Activated T-helper 2 cell treated with anti-CD3 and anti-CD28 coated beads, Interferon-gamma antibody, Interleukin-2, Interleukin-4, amounts not matched to agents 10 μg/mL and 5 μg/mL and 100 μg/mL, durations not matched to agents 14 hours and 24 hours and 36 hours (primary cell): ENCODE measurements at places on chromosomes 11 and 22. TPM values are rescaled to one million over a fixed set of nuclear protein-coding genes. Genes with fewer than 3 reads are reported as not detected.

- H3K4me1 ChIP-seq = no peaks in the 10 kb centered on the region
- no peaks in the 10 kb centered on the region for H3K36me3 ChIP-seq
- no peak for DNase-seq
- H3K27ac ChIP-seq = no peak overlapping the region
- no peaks in the 10 kb centered on the region for H3K27me3 ChIP-seq
Measured at GRCh38 chr11:15525582-15525981, 410.9 kb downstream of the INSC start.

GRCh38 chr11:42593441-42593840, 718.4 kb upstream of the API5 start:
- H3K4me3 ChIP-seq = no peak overlapping the region
- no peaks in the 10 kb centered on the region for H3K4me1 ChIP-seq
- H3K27me3 ChIP-seq = no peaks in the 10 kb centered on the region
- DNase-seq = no peak
- no peak overlapping the region for H3K27ac ChIP-seq
- no peaks in the 10 kb centered on the region for H3K36me3 ChIP-seq

DNA sequence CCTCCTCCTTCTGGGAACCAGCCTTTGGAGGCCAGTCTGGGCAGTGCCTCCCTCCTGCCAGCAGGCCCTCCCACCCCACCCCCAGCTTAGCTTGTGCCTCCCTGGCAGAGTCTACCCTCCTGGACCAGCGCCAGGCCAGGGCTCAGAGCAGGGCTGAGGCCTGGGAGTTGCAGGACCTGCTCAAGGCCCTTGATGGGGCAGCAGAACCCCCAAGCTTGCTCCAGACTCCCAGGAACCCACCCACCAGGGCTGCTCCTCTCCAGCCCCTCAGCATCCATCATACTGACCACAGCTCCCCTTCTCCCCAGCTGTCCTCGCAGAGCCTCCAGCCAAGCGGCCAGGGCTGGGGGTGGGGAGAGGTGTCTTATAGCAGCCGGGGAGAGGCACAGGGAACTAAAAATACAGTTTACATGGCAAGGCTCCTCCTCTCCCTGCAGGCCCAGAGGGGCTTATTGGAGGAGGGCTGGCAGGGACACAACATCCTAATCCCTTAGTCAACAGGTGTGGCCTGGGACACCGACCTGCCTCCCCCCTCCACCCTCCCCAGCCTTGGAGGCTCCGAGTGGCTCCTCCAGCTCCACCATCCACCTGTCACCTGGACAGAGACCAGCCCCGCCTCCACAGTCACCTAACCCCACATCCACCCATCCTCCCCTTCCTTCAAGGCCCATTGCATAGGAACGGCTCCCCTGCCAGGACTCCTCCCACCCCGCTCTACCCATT, 5.2 kb upstream of the MB start:
- H3K27me3 ChIP-seq = peaks cover 14% of the 10 kb centered on the region
- peaks cover 4% of the 10 kb centered on the region for H3K4me1 ChIP-seq
- no peak overlapping the region for H3K4me3 ChIP-seq
- H3K36me3 ChIP-seq = no peaks in the 10 kb centered on the region

SLC22A6 gene
- total RNA-seq = not detected in 2 replicates

GRCh38 chr11:7154881-7155361, 66.1 kb downstream of the RBMXL2 start:
- H3K27me3 ChIP-seq = peaks cover 3% of the 10 kb centered on the region
- H3K27ac ChIP-seq = no peak overlapping the region
- H3K4me3 ChIP-seq = no peak overlapping the region
- DNase-seq = no peak
- peaks cover 13% of the 10 kb centered on the region for H3K4me1 ChIP-seq

DNA sequence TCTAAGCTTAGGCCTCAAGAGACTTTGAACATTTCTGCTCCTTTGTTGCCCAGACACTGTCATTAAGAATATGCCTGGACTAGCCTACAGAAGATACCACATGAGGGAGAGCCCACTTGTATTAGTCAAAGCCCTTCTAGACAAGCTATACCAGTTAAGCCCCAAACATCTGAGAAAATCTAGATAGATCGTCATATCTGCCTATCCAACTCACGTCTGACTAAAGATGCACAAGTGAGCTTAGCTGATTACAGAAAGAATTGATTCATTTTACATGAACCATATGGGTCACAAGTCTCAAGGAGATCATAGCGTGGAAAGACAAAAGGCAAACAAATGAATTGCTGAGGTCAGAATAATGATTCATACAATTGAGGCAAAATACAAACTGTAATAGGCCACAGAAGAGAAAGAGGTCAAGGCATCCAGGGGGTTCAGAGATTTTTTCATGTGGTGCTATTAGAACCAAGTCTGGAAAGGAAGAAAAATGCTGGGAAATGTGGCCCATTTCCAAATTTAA, 1155.5 kb upstream of the TENM4 start:
- DNase-seq = no peak
- H3K27me3 ChIP-seq = no peaks in the 10 kb centered on the region
- H3K4me1 ChIP-seq = no peaks in the 10 kb centered on the region
- no peaks in the 10 kb centered on the region for H3K36me3 ChIP-seq
- no peak overlapping the region for H3K4me3 ChIP-seq
- no peak overlapping the region for H3K27ac ChIP-seq

DNA sequence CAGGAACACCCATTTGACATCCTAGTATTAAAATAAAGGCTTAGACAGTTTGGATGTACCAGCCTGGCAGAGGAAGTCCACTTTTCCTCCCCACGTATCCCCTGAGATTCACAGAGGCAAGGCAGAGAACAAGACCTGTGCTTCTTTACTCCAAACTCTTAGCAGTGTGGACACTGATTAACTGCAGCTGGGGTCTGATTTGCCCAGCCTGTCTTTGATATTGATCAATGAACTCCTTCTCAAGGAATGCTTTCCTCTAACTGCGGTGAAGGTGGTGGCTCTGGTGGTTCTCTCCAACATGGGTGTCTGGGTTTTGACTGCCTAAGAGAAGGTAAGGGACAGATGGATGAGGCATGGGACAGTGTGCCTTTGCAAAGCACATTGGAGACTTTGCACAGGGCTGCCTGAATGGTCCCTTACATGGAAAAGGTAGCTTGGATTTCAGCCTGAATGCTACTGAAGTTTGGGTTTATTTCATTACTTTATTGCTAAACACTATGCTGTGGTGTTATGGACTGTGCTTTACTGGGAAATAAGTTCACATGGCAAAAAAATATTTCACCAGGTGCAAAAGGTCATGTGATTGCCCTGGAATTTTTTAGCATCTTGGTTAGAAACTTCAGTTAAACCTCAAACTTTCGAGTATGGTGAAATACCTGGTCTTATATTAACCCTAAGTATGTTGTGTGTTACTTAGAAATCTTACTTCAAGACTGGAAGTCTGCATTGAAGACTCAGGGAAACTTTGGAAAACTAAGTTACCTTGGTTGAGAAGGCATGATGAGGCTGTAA, 1.8 kb downstream of the GAS2 start:
- H3K4me3 ChIP-seq = no peak overlapping the region
- peaks cover 60% of the 10 kb centered on the region for H3K27me3 ChIP-seq
- peaks cover 22% of the 10 kb centered on the region for H3K4me1 ChIP-seq
- no peaks in the 10 kb centered on the region for H3K36me3 ChIP-seq
- DNase-seq = no peak

VPREB3 gene
- 0.55 TPM in 1 of 2 replicates, not detected in the other for total RNA-seq

DNA sequence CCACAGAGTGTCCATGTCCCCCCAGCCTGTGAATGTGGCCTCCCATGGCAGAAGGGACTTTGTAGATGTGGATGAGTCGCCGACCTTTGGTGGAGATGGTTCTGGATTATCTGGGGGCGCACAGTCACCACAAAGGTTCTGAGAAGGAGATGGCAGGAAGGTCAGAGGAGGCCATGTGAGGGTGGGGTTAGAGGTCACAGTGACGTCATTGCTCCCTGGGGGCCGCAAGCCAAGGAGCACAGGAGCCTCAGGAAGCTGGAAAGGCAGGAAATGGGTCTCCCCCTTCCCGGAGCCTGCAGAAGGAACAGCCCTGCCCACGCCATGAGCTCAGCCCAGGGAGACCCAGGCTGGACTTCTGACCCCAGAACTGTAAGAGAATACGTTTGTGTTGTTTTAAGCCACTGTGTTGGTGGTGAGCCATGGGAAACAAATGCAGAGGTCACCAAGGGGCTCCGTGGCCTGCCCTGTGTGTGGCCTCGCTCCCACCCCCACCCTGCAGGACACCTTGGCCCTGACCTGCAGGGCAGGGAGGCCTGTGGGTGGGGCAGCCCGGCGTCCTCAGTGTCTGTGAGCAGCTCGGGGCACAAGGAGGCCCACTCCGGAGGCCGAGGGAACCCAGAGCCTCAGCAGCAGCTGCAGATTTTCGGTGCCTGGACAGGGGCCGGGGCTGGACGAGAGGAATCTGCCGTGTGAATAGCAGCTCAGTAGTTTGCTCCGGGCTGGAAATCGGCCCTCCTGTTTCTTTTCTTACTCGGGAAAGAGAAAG, 32.1 kb downstream of the GRAMD4 start:
- peaks cover 21% of the 10 kb centered on the region for H3K36me3 ChIP-seq
- peak overlapping the region; percentile 63 for H3K4me3 ChIP-seq
- peak overlapping the region; percentile 90 for H3K27ac ChIP-seq
- no peaks in the 10 kb centered on the region for H3K27me3 ChIP-seq
- peaks cover 35% of the 10 kb centered on the region for H3K4me1 ChIP-seq

DNA sequence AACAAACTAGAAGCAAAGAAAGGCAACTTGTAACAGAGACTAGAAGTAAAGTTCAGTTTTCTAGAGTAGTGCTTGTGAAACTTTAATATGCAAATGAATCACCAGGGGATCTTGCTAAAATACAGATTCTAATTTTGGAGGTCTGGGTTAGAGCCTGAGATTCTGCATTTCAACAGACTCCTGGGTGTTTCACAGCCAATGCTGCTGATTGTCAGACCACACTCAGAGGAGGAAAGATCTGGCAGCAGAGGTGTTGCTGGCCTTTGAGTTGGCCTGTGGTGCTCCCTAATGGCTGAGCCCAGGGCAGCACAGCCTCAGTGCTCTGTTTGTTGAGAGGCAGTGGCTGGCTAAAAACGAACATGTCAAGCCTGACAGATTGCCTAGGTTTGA, 5.4 kb downstream of the CRY2 start:
- peaks cover 19% of the 10 kb centered on the region for H3K36me3 ChIP-seq
- H3K27me3 ChIP-seq = no peaks in the 10 kb centered on the region
- H3K4me1 ChIP-seq = peaks cover 24% of the 10 kb centered on the region

RIC3 gene
- 2.3 and 3.2 TPM in 2 replicates for total RNA-seq

CENPM gene
- total RNA-seq = 58.6 and 59.3 TPM in 2 replicates

C11orf97 gene
- total RNA-seq = not detected in 2 replicates

GRCh38 chr11:113048820-113049768, 87.9 kb downstream of the NCAM1 start:
- no peaks in the 10 kb centered on the region for H3K4me1 ChIP-seq
- no peaks in the 10 kb centered on the region for H3K36me3 ChIP-seq
- H3K27ac ChIP-seq = no peak overlapping the region
- H3K27me3 ChIP-seq = no peaks in the 10 kb centered on the region

MOGAT2 gene
- total RNA-seq = not detected in 2 replicates

XBP1 gene
- total RNA-seq = 146 and 152 TPM in 2 replicates

DNA sequence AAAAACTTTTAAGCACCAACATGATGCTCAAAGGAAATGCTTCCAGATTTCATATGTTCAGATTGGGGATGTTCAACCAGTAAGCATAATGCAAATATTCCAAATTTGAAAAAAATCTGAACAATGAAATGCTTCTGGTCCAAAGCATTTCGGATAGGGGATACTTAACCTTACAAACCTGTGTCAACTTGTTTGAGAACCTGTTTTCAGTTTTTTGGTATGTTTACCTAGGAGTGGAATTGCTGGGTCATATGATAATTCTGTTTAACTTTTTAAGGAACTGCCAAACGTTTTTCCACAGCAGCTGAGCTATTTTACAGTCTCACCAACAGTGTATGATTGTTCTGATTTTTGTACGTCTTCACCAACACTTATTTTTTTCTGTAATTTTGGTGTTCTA, 23.7 kb downstream of the FAR1 start:
- H3K27me3 ChIP-seq = no peaks in the 10 kb centered on the region
- H3K4me3 ChIP-seq = no peak overlapping the region
- H3K27ac ChIP-seq = no peak overlapping the region
- DNase-seq = no peak

DNA sequence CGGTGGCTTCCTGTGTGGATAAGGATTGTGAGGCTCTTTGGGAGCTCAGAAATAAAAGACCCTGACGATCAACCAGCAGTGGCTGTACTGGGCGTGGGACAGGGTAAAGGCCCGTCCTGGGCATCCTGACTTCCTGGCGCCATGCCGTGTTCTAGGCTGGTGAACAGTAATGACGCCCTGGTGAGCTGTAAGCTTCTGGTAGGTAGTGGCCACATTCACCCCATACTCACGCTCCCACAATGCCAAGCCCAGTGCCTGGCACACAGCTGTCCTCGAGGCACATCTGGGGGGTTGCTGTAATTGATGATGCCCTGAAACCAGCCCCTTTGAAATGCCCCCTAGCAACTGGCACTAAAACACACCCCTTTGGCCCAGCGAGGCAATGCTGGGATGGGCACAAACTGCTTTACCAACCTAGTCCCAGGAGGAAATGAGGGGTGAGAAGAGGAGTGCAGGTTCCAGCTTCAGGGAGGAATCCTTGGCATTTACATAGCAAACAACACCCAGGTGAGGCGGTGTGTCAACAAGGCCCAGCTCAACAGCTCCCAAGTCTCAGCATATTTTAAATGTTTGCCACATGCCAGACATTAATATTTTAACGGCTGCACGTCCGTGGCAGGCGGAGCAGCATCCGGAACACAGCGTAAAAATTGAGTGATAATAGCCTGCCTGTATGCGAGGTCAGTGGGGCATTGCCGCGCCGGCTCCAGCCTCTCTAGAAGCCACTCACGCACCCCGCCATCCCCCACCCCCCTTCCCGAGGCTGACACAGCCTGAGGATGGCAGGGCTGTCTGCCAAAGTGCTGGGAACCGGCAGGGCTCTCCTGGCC, 79.3 kb downstream of the DSCAML1 start:
- no peaks in the 10 kb centered on the region for H3K36me3 ChIP-seq
- H3K4me3 ChIP-seq = no peak overlapping the region
- no peak for DNase-seq

DNA sequence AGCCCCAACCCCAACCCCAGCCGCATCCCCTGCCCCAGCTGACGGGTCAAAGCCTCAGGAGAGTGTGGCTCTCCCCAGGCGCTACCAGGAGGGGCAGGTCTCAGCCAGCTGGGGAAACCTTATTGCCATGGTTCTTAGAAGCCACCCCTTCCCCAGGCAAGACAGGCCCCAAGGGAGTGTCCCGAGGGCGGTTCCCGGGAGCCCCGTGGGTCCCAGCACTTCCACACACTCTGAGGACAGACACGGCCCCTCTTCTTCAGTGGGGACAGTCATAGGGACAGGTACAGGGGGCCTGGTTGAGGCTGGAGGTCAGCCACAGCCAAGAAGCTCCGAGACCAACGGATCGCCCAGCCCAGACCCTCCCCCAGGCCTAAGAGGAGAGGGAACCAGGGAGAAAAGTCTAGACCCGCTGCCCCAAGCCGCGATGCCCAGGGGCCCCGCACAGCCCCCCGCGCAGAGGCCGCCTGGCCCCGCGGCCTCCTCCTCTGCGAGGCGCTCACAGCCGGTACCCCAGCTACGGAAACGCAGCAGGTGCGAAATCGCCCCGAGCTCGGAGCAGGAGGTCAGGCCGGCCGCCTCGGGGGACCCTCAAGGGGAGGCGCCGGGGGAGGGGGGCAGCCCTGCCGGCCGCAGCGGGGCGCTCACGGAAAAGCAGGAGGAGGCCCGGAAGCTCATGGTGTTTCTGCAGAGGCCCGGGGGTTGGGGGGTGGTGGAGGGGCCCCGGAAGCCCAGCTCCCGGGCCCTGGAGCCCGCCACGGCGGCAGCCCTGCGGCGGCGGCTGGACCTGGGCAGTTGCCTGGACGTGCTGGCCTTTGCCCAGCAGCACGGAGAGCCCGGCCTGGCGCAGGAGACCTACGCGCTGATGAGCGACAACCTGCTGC, 2.6 kb downstream of the KLHDC7B start:
- H3K27ac ChIP-seq = peak overlapping the region; percentile 28
- H3K27me3 ChIP-seq = no peaks in the 10 kb centered on the region
- DNase-seq = peak; percentile 47
- H3K4me1 ChIP-seq = peaks cover 25% of the 10 kb centered on the region
- H3K4me3 ChIP-seq = peak overlapping the region; percentile 51

EXPH5 gene
- total RNA-seq = 1.2 and 1.8 TPM in 2 replicates

CRY2 gene
- 21.5 and 24.0 TPM in 2 replicates for total RNA-seq

OR52H1 gene
- total RNA-seq = 0.30 TPM in 1 of 2 replicates, not detected in the other

LIF gene
- total RNA-seq = 919 and 932 TPM in 2 replicates
